ENCODE measurements at places on chromosomes 7 and 10.

- DNase-seq, result no peak
Observed at GRCh38 chr7:131802195-131802864, 245.9 kb upstream of the PODXL start.

DNA sequence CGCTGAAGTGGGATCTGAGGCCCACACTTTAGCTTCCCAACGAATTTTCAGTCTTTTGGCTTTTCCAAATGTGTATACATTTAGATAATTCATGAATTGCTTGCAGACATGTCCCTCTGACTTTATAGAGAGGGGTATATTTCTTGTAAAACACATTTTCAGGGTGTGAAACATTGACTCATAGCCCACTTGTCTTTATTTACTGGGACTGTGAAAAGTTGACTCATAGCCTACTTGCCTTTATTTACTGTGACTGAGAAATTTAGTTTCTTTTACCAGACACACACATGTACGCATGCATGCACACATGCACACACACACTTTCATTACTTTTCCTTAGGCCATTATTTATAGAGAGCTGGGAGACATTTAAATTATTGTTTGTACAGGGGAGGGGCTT is 79.1 kb downstream of the VTI1A start:
- no peak for DNase-seq

DNA sequence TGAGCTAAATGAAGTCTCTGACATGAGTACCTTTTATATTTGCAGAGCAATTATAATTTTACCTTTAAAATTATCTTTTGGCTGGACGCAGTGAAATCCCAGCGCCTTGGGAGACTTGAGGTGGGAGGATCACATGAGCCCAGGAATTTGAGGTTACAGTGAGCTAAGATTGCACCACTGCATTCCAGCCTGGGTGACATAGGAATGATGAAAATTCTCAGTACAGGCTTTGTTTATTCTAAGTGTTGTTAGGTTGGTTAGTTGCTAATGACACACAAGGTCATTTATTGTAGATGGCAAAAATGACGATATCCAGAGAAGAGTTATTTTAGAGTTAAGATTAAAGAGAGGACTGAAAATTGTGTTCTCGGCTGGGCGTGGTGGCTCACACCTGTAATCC is 87.6 kb downstream of the XRCC2 start:
- DNase-seq, result no peak

DNA sequence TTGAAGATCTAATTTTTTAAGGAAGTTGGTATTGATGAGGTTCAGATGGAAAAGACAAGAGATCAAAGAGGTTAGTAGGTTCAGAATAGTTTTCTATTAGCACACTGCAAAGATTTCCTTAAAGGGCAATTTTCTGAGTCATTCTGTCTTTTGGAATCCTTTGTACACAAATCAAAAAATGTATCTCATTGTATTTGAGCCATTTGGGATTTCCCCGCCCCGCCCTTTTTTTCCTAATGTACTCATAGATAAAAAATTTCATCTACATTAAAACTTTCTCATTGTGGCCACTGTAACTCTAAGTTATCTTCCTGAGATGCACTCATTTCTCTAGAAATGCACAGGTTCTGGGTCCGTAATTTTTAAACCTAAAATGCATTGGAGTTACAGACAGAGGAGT is 12.1 kb downstream of the GIMAP6 start:
- no peak for DNase-seq

GRCh38 chr10:70592746-70593512 is 9.6 kb downstream of the PRF1 start:
- DNase-seq, result no peak

- DNase-seq, result no peak
Observed at GRCh38 chr10:47179291-47179647, 120.7 kb upstream of the GDF10 start.

GRCh38 chr10:88330174-88330573 is 252.9 kb downstream of the RNLS start:
- no peak for DNase-seq

DNA sequence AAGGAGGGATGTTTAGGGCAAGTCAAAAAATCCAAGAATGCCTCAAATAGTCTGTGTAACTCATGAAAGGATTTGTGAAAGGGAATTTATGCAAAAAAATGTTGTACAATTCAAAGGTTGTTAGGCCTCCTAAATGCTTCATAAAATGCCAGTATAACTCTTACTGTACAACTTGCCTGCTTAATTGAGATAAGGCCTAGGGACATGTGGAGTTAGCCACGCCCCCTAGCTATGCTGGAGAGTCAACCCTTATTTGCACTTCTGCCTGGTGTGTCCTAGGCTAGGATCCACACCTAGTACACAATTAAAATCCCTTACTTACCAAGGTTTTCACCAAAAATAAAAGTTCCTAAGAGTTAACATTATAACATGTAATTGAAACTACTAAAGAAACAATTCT is 77.2 kb downstream of the ZNF680 start:
- DNase-seq, result no peak

- no peak for DNase-seq
Observed at GRCh38 chr10:60444494-60445064, 54.9 kb upstream of the ANK3 start.

GRCh38 chr10:114624422-114624821 is 33.7 kb downstream of the ABLIM1 start:
- DNase-seq, result no peak

GRCh38 chr7:138000081-138000701 is 1.7 kb downstream of the CREB3L2 start:
- peak; percentile 79 for DNase-seq

DNA sequence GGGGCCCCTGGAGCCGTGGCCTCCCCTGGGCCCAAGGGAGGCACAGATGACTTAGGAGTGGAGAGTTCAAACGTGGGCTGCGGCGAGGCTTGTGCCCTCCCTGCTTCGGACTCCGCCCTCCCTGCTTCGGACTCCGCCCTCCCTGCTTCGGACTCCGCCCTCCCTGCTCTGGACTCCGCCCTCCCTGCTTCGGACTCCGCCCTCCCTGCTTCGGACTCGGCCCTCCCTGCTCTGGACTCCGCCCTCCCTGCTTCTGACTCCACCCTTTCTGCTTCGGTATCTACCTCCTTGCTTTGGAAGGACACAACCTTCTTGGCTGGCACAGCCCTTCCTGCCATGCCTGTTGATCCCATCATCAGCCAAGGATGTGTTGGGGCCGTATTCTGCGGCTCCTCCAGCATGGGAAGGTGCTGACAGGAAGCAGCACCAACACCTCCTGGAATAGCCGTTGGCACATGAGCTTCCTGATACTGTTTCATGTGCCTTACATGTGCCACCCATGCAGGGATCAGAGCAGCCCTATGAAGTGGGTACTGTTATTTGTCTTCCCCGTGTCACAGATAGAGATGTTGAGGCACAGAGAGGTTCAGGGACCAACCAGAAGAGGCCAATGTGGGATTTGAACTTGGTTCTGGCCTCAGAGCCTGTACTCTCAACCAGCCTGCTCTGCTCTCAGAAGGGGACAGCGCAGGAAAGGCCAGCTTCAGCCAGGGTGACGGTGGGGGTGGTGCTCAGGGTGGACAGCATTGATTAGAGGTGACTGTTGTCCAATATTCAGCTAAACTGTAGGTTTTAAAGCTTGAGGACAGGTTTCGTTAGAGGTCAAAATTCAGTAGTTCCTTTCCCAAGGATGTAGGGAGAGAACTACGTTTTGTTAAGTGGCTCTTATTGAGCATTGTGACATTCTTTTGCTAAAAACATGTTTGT is 114.5 kb downstream of the NKX6-2 start:
- DNase-seq, result no peak

DNA sequence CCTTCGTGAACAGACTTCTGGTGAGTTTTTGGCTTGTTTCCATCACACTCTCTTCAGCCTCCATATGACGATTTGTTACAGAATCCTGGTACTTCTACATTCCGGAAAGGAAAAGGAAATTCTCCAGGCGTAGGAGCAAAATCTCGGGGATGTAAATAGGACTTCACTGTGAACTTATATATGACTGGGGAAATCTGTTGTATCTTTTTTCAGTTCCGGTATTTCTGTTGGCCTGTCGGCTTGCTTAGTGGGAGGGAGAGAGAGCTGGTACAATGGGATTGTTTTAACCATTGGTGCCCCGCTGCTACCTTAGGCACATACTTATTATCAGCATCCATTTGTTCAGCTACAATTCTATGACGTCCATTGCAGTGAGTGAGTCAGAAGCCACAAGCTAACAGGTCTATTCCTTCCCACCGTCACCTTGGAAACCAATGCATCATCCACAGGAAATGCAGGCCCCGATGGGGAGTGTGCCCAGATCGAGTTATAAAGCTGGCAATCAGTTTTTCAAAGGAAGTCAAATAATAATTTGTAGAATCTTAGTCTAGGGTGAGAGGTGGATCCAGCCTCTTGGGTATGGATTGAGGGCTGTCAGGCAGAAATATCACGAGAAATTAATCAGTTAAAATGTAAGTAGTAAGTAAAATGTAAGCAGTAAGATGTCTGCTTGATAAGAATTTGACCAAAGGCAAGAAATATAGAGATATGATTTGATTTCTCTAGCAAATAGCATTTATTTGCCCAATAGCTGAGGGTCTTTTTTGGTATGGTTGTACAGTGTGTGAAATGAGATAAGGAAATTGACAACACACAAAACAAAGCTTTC is 92.0 kb upstream of the MKLN1 start:
- peak; percentile 89 for DNase-seq

Data from fibroblast of the conjunctiva (primary cell).